Stimulated activated CD8-positive, alpha-beta memory T cell treated with anti-CD3 and anti-CD28 coated beads, Interleukin-7, amount 100 ng/mL, for 1 hour (primary cell): ENCODE measurements at places on chromosomes 13 and 19.

- DNase-seq, result no peak
Measured at GRCh38 chr13:74930402-74931165, 551.4 kb downstream of the TBC1D4 start.

- peak; percentile 90 for DNase-seq
Measured at GRCh38 chr19:38769635-38770211, 3.6 kb downstream of the LGALS7 start.

DNA sequence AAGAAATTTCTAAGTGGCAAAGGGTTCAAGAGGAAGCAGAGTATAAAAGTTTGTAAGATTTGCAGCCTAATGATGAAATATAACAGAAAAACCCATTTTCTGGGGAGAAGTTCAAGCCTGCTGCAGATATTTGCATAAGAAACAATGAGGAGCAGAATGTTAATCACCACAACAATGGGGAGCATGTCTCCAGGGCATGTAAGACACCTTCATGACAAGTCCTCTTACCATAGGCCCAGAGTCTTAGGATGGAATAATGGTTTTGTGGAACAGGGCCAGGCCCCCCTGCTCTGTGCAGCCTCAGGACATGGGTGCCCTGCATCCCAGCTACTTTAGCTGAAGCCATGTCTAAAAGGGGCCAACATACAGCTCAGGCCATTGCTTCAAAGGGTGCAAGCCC lies 809.0 kb upstream of the SLITRK5 start:
- DNase-seq, result no peak

GRCh38 chr19:48500830-48501493 lies 10.7 kb downstream of the LMTK3 start:
- no peak for DNase-seq

- DNase-seq, result no peak
Measured at GRCh38 chr13:98797456-98797855, 45.0 kb upstream of the SLC15A1 start.

DNA sequence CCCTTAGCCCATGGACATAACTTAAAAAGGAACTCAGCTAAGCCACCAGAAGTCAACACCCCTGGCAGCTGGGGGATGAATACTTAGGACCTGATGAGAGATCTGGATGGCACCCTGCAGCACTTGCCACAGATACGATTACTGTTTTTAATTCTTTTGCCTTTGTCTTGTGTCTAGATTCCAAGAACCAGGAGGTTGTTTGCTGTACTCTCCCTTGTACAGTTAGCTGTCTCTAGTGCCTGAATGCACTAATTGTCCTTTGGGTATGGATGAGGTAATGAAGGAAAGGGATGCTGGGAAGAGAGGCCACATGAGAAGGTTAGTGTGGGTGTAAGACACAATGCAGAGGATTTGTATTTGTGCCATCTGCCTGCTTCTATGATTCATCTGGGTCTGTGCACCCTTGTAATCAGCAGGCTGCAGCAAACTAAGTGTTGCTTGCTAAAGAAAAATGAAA lies 385.8 kb downstream of the KCNRG start:
- DNase-seq, result no peak

- DNase-seq, result no peak
Measured at GRCh38 chr13:90773681-90774080, 573.8 kb upstream of the MIR17HG start.

DNA sequence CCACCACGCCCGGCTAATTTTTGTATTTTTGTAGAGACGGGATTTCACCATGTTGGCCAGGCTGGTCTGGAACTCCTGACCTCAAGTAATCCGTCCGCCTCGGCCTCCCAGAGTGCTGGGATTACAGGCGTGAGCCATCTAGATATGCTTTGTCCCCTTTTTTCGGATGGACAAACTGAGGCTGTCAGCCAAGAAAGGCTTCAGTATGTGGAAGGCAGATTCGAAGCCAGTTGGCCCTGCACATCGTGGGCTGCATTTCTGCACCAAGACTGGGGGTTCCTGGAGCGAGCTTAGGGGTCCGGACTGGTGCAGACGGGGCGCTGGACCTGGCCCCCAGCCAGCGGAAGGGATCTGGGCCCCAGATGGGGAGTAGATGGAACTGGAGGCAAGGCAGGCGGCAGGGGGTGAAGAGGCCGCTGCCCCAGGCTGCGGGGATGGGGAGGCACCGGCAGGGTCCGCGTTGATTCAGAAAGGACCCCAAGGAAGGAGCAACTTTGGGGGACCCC lies 9.7 kb upstream of the JUND start:
- no peak for DNase-seq

- no peak for DNase-seq
Measured at GRCh38 chr19:39497996-39498797, 550 bp upstream of the DLL3 start.

DNA sequence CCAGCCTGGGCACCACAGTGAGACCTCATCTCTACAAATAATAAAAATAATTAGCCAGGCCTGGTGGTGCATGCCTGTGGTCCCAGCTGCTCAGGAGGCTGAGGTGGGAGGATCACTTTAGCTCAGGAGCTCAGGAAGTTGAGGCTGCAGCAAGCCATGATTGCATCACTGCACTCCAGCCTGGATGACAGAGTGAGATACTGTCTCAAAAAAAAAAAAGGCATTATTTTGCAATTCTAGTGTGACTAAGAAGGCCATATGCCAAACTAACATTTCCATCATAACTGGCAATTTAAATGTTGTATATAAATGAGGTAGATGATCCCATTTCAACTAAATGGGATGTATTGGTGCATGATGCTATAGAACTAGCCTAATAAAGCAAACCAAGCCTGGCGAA lies 632.8 kb upstream of the KLF12 start:
- DNase-seq, result no peak

GRCh38 chr13:40221460-40222201 lies 444.8 kb downstream of the FOXO1 start:
- DNase-seq, result no peak

GRCh38 chr13:93045836-93046235 lies 180.8 kb upstream of the GPC6 start:
- DNase-seq, result no peak

DNA sequence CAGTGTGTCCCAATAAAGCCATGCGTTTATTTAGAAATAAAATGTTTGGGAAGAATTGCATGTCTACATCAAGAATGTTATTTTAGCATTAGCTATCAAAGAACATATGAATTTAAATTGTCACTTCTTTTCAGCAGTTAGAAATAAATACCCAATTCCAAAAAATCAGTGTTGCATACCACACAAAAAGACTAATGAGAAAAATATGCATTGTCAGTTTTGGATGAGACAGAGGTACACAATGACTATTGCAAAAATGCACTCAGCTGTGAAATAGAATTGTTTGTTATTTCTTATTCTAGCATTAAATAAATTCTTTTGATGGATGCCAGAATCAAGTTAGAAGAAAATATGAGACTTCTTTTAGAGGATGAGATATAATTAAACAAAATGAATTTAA lies 833.9 kb downstream of the SLITRK1 start:
- no peak for DNase-seq

- DNase-seq, result no peak
Measured at GRCh38 chr13:21077788-21078353, 16.5 kb upstream of the LATS2 start.

- DNase-seq, result no peak
Measured at GRCh38 chr19:31511696-31512095, 162.5 kb upstream of the TSHZ3 start.
